Ureter (tissue), 1 donor: ENCODE measurements at places on chromosomes 7 and 10. TPM values are rescaled to one million over a fixed set of nuclear protein-coding genes. Genes with fewer than 3 reads are reported as not detected.

DNA sequence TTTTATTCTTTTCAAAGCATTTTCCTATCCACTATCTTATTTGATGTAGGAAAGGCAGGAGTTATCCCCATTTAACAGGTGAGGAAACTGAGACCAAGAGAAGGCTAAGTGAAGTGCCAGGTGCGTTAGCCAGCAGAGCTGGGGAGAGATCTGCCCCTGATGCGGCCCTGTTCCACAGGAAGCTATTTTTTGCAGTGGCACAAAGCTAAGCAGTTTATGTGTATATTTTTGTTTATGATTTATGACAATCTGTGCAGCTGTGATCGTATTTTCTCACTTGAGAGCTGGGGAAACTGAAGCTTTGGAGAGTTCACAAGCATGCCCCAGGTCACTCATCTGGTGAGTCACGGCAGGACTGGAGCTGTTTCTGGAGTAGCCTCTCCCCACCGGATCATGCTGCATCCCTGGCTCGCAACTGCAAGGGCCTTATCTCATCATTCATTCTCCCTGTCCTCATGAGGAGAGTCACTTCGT, 38.8 kb downstream of the SLC29A3 start:
- no peak for DNase-seq

DNA sequence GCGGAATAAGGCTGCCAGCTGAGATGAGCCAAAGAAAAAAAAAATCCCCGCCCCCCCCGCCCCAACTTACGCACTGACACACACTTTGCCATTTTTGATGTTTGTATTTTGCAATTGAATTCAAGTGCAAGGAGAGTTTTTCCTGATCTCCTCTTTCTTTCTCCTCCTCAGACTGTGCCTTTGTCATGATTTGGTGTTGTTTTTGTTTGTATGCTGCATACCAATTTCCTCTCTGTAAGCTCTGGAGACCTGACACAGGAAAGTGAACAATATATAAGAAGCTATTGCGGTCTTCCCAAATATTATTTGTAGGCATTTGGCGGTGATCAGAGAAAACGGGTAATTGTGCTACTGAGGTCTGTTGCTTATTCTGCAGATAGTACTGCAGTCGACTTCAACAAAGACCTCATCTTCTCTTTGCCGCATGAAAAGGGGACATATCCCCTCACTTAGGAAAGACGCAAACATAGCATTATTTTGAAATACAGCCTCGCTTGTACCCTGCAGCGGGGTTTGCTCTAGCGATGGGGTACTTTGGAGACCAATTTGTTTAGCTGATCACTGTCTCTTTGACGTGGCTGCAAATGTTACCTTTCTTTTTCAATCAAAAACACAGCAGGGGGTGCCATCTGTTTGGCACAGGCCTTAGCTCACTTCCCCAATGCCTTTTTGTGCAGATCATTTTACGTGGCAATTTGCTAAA, 206.6 kb downstream of the SKAP2 start:
- DNase-seq = no peak

- no peak for DNase-seq
Observed at GRCh38 chr10:35387768-35388167, 51.5 kb downstream of the CCNY start.

DNA sequence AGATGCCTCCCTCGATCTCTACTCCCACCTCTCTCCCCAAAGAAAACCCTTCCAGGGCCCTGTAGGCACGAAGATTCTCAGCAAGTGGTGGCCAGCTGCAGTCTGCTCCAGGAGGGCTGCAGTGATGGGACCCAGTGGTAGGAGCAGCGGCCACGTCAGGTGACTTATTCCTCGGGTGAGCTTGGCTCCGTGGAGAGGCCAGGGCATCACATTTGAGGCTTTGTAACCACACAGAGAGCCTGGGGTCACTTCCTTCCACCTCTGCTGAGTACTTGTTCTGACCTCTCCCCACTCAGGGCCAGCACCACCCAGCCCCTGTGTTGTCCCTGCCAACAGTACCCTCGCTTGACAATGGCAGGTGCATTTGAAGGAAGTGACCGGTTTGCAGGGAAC, 17.9 kb upstream of the EN2 start:
- DNase-seq = no peak

DNA sequence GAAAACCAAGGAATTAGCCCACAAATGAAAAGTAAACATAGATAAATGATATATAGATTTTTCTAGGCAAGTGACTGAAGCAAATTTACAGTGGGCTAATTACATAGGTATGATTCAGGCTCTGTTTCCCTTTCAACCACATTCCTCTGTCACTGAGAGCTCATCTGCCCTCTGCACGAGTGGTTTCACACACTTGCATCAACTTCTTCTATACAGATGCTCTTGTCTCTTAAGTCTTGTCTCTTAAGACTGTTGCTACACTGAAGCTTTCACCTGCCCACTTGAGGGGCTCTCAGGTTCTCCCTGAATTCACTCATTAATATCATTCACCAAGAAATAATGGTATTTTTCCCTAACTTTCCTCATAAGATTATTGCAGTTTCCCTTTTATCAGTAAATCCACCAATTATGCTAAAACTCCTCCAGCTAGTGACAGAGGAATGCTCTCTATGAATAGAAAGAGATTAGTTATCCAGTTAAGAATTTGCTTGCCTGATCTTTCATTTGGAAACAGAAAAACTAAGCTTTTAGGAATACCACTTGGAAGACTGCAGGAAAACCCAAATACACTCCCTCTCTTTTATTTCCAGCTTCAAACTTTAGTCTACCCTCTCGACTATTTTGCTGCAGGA, 95.7 kb downstream of the ELAPOR2 start:
- DNase-seq = no peak

DNA sequence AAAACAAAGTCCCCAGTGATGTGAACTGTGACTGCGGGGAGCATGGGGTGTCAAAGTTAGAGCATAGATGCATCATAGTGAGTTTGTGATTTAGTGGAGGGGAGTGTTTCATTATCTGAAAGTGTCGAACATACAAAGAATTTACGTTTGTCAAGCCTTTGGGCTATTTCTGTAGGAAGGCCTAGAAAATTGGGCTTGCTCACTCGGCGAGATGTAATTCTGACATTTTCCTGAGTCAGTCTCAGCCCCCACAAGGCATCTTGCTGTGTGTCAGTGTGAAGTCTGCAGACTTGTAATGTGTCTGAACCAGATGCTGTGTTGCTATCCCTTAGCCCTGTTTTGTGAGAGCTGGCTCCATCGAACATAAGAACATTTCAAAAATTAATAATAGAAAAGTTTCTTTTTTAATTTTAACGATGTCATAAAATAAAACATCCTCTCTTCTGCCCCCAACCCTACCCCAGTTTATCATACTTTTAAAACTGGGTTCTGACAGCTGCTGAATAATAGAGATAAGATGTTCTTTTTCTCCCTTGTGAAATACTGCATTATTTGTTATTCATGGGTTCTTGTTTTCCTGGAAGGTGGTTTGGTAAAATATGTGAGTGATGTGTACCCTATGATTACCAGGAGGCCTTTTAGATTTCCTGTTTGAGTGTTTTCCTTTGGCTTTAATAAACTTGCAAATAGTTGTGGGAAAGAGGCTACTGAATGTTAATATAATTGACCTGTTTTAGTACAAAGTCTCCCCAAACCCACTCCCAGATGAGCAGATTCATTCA, 207.4 kb downstream of the GPR158 start:
- DNase-seq = no peak

DNA sequence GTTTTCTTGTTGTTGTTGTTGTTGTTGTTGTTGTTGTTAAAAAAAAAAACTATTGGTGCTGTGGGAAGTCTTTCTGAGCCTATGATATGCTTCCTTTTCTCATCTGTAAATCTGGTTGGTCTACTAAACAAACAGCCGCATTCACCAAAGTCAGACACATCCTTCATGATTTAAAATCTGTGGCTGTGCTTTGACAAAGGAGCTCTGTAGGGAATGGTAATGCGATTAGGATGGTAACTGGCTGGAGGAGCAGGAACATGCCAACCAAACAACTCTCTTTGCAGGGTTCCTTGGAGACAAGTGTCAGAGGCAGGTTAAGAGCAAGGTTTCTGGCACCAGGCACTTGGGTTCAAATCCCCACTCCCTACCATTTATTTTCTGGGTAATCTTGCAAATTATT, 14.9 kb upstream of the SP4 start:
- no peak for DNase-seq

GUSB gene
- total RNA-seq = 48.7 TPM

WNT8B gene
- 0.99 TPM for total RNA-seq

COBL gene
- 1.3 TPM for total RNA-seq

CPN1 gene
- not detected for total RNA-seq

NAT16 gene
- not detected for total RNA-seq
